Activated gamma-delta T cell treated with anti-CD3 and anti-CD28 coated beads, Interleukin-2, amount 50 U/mL, for 16 hours (primary cell): ENCODE measurements at places on chromosomes 4 and X.

- DNase-seq: no peak
Observed at GRCh38 chrX:22686138-22686541, 313.6 kb upstream of the DDX53 start.

- DNase-seq: no peak
Observed at GRCh38 chr4:163762741-163763140, 268.3 kb downstream of the TMA16 start.

GRCh38 chrX:17024886-17025285 is 78.4 kb downstream of the REPS2 start:
- DNase-seq: no peak

- DNase-seq: no peak
Observed at GRCh38 chrX:17535229-17535628, 160.2 kb downstream of the NHS start.

- DNase-seq: no peak
Observed at GRCh38 chr4:119113033-119113655, 22.5 kb upstream of the MYOZ2 start.

GRCh38 chrX:46636223-46636622 is 62.7 kb downstream of the CHST7 start:
- no peak for DNase-seq

GRCh38 chr4:19375931-19376330 is 875.8 kb upstream of the SLIT2 start:
- no peak for DNase-seq

- no peak for DNase-seq
Observed at GRCh38 chr4:118313098-118313497, 39.7 kb downstream of the PRSS12 start.

GRCh38 chrX:119237562-119237942 is 1.5 kb downstream of the PGRMC1 start:
- DNase-seq: no peak
